ENCODE measurements at places on chromosomes 12 and 14.

GRCh38 chr12:127810041-127810440 is 456.9 kb upstream of the TMEM132C start:
- no peak for DNase-seq

DNA sequence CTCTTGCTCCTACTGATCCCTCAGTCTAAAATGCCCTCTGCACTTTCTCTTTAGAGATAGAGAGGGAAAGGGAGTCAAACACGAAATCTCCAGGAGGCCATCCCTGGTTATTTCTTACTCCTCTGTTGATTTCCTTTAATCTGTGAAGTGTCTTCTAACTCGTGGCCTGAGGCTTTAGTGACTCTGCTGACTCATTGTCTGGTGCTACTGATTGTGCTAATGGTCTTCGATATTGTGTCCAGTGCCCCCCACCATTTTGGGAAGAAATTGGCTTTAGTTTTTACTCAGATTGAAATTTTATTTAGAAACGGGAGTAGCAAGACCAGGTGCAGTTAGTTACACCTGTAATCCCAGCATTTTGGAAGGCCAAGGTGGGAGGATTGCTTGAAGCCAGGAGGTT is 839 bp downstream of the CLEC9A start:
- no peak for DNase-seq

GRCh38 chr12:56545023-56545604 is 23.5 kb downstream of the RBMS2 start:
- DNase-seq = no peak

GRCh38 chr12:31629756-31630732 is 29.4 kb upstream of the ETFBKMT start:
- peak; percentile 57 for DNase-seq

- DNase-seq = no peak
Observed at GRCh38 chr14:68820999-68821683, 28.3 kb upstream of the ZFP36L1 start.

DNA sequence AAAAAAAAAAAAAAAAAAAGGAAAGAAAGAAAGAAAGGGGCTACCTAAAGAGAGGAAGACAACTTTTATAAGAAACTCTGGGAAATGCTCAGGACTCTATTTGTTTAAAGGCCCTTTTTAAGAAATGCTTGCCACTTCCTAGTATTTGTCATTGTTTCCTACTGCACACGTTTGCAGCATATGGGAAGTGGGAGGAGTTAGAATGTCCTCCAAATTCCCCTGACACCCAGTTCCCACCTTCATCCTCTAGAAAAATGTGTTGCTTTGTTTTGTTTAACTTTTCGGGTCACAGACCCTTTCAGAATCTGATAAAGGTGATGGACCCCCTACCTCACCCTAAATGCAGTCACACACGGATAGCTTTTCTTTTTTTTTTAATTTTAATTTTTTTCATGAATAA is 40.8 kb downstream of the NINJ2 start:
- no peak for DNase-seq

GRCh38 chr14:68774771-68775613 is 17.9 kb downstream of the ZFP36L1 start:
- peak; percentile 34 for DNase-seq

- DNase-seq = no peak
Observed at GRCh38 chr14:93832081-93832480, 43.8 kb upstream of the PRIMA1 start.
